ENCODE measurements at places on chromosomes 3 and 15.

DNA sequence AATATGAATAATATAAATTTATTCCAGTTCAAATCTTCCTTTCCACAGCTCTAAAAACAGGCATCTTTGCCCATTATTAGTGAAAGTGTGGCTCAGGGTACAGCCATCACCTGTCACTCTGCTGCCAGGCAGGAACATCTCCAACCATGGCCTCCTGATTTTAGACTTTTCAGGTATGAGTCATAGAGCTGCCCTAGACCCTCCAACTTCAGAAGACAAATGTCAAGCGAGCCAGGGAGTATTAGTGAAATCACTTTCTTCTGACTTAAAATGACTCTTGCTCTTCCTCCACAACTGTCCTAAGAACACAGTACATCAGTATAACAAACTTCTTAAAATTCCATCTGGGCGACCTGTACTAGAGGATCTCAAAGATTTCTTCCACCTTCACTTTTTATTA, 78.1 kb upstream of the AKAP13 start:
- DNase-seq, result no peak

GRCh38 chr15:34514251-34514670, 69.2 kb downstream of the GOLGA8B start:
- no peak for DNase-seq

GRCh38 chr3:142915636-142916035, 26.8 kb upstream of the PCOLCE2 start:
- no peak for DNase-seq

GRCh38 chr15:89340573-89340972, 5.9 kb upstream of the POLG start:
- no peak for DNase-seq

DNA sequence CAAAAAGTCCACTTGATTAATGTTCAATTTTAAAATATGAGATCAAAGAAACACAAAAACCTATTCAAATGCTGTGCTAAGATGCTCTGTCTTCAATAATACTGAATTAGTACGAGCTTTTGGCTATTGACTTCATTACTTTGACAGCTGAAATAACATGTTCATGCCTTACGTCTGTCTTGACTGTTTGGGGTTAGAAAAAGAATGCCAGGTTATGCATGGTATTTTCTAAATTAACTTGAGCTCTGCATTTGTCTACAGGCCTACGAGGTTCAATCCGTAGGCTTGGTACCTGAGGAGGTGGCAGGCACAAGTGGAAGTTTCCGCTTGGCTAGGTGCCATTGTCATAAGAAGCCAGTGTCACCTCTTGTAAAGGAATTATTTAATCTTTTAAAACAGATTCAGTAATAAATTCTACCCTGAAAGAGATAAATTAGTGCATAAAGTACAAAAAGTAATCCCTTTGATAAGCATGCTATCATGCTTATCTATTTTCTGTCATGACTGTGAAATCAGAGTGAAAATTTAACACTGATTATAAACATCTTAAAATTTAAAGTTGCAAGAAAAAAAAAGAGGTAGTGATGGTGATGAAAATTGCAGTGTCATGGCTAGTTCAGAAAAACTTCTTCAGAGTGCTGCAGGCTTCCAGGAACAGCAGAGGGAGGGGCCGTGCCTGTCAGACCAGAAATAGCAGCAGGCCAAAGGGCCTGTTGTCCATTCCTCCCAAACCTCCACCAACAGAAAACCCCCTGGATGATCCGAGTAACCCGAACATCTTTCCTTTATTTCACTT, 115.7 kb downstream of the ARRDC4 start:
- DNase-seq, result no peak

DNA sequence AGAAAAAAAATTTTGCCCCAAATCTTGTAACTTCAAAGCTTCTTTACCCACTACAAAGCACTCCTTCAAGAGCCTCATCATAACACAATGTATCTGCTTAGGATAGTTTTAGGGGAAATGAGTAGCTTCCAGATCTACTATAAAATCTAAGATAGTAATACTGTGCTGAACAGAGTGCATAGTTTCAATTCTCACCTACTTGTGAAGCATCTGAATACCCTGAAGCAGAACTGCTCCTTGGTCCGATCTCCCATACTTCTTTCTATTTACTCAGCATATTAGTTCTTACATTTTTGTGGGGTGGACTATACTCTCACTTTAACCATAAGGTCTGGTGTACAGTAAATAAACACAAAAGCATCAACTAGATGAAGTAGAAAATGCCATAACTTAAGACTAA, 9.6 kb downstream of the TFRC start:
- DNase-seq, result no peak

- DNase-seq, result no peak
Observed at GRCh38 chr15:89642106-89642505, 13.2 kb downstream of the KIF7 start.

- no peak for DNase-seq
Observed at GRCh38 chr3:169992156-169992555, 25.5 kb downstream of the SEC62 start.

- DNase-seq, result no peak
Observed at GRCh38 chr3:136802481-136802996, 16.4 kb upstream of the SLC35G2 start.

DNA sequence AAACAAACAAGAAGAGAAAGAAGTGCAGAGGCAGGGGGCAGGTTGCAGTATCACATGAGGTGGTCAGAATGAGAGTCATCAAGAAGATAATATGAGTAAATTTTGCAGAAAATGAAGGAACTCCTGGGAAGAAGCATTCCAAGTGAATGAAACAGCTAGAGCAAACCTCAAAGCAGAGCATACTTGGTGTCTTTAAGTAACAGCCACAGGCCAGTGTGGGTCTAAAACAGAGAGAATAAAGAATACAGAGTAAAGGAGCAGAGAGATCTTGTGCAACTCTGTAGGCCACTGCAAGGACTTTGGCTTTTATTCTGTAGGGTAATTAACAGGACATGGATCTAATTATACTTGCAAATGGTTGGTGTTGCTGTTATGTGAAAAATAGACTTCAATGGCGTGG, 81.3 kb downstream of the STAC start:
- DNase-seq, result no peak

- no peak for DNase-seq
Observed at GRCh38 chr3:49996016-49996415, 56.1 kb downstream of the RBM6 start.
